Activated CD8-positive, alpha-beta memory T cell treated with anti-CD3 and anti-CD28 coated beads for 48 hours (primary cell): ENCODE measurements at places on chromosomes 4 and X.

- DNase-seq: no peak
Observed at GRCh38 chr4:59044286-59044900, 1934.2 kb upstream of the IGFBP7 start.

GRCh38 chrX:18354369-18355223 lies at the start of gene SCML2:
SCML2 (minus strand) TSS chrX:18354688; CDS start chrX:18334071, 20,617 bp downstream.
- no peak for DNase-seq

DNA sequence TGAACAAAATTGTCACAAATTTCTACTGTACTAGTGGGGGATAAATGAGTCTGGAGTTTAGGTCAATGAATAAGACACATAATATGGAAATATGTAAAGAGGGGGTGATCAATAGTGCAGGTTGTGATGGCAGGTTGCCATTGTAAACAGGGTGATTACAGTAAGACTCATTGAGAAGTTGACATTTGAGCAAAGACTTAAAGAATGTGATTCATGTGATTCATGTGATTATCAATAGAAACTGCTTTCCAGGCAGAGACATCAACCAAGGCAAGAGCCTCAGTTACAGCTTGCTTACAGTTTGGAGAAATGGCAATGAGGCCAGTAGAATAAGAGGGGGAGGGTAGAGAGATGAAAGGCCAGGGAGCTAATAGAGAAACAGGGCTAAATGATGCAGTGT lies 45.8 kb upstream of the GIMD1 start:
- DNase-seq: no peak

GRCh38 chr4:55524844-55525571 lies 21.7 kb downstream of the CLOCK start:
- DNase-seq: no peak

- no peak for DNase-seq
Observed at GRCh38 chrX:119870626-119871131, 854 bp downstream of the RNF113A start.

- DNase-seq: no peak
Observed at GRCh38 chrX:151806967-151807540, 72.5 kb downstream of the CNGA2 start.

DNA sequence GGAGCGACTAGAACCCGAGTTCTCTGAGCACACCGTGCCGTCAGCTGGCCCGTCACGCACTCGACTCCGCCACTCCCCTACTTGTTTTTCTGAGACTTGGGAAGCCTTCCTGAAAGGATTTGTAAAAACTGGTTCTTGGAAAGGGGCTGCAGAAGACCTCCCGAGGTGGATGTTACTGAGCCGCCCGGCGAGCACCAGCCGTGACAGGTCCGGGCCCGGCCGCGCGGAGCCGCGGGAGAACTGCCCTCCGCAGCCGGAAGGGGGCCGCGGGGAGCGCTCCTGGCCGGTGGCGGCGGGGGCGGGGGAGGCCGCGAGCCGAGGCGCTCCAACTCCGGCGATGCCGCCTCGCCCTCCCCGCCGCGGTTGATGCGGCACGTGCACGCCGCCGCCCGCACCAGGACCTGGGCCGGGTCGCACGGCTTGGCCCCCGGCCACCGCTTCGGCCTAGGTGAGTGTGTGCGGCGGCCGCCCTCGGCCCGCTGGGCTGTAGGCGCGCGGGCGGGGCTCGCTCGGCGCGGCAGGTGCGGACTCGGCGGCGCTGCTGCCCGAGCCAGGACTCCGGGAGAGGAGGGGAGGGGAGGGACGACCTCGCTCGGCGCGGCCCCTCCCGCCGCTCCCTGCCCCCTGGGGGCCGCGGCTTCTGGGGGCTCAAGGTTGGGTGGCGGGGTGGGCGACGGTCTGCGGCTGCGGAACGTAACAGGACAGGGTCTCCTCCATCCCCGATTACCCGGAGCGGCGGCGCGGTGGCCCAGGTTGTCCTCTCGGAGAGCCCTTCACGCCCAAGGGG lies 1.7 kb downstream of the SPRY1 start:
- peak; percentile 49 for DNase-seq

- DNase-seq: no peak
Observed at GRCh38 chrX:10327651-10328050, 170.9 kb downstream of the CLCN4 start.

GRCh38 chr4:124566030-124566429 lies 146.5 kb downstream of the ANKRD50 start:
- DNase-seq: no peak

GRCh38 chr4:4763822-4764557 lies 95.5 kb upstream of the MSX1 start:
- DNase-seq: no peak

- DNase-seq: no peak
Observed at GRCh38 chrX:37000140-37000539, 8.0 kb upstream of the FAM47C start.

GRCh38 chrX:22320236-22320873 lies 47.6 kb downstream of the CBLL2 start:
- no peak for DNase-seq

DNA sequence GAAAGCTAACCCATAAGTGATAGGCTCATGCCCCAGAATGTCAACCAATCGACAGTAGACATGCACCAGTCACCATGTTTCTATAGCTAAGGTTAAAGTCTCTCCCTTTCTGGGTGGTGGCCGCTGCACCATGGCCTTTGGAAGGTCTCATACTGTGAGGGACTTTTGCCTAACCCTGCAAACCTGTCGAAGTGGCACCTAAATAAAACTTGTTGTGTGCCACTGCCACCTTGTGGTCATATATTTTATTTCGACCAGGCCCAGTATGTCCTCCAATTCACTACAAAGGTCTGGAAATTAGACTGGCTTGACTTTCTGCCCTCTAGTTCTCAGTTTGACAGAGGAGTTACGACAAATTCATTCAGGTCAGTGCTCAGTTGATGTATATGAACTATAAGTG lies 163.1 kb downstream of the SMARCA1 start:
- peak; percentile 0 for DNase-seq

GRCh38 chr4:153758136-153758535 lies 1.7 kb downstream of the RNF175 start:
- DNase-seq: no peak

DNA sequence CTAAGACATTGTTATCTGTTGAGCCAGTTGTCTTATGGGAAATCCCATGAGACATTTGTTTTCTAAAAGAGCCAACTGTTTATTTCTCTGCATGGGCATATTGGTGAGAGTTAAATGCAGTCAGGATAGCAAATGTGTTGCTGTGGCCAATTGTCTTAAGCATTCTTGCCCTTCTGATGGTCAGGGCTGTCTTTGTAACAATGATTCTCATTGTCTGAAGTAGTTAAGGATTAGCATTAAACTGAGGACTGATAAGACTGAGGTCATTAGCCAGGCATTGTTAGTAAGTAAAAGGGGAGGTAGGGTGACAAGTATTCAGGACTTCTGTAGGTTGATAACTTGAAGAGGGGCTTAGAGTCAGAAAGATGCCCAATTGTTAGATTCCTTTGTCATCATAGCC lies 11.2 kb upstream of the MORF4L2 start:
- no peak for DNase-seq

GRCh38 chr4:142719854-142720541 lies 126.1 kb downstream of the INPP4B start:
- DNase-seq: no peak

GRCh38 chrX:19865567-19866363 lies 21.6 kb downstream of the SH3KBP1 start:
- no peak for DNase-seq

DNA sequence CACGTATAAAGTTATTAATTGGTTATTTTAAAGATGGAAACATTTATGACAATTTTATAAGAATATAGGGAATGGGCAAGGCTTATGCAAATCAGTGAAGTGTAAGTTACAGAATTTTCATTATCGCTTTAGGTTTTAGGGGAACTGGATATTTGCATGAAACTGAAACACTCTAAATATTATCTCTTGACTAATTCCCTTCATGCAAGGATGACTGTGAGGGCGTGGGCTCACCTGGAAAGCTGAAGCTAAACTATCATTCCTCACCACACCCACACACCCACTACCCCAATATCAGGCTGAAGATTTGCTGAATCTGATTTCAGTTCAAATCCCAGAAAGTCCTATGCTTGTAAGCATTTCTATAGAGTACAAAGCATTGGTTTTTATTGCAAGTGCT lies 81.7 kb upstream of the ARHGAP24 start:
- DNase-seq: no peak

- DNase-seq: no peak
Observed at GRCh38 chr4:76257824-76258223, 6.3 kb downstream of the FAM47E start.

- DNase-seq: no peak
Observed at GRCh38 chr4:142156256-142156655, 519.9 kb downstream of the IL15 start.

DNA sequence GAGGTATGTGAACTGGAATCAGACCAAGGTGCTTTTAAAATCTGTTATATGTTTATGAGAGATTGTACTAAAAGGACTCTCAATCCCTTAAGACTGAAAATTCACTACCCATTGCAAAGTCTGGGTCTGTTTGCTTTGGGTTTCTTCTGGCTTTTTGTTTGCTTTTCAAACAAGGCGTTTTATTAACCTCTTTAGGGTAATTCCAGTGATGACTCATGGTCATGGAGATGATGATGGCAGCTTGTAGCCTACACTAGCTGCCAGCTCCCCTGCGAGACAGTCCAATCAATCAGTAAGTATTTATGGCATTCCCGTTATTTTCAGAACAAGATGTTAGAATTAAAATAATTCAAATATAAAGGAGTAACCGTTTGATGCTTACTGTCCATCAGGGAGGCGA lies 643.8 kb upstream of the FTHL17 start:
- no peak for DNase-seq

GRCh38 chrX:142312591-142312990 lies 107.5 kb upstream of the MAGEC2 start:
- no peak for DNase-seq

- no peak for DNase-seq
Observed at GRCh38 chr4:172899861-172900260, 268.8 kb upstream of the GALNT7 start.

DNA sequence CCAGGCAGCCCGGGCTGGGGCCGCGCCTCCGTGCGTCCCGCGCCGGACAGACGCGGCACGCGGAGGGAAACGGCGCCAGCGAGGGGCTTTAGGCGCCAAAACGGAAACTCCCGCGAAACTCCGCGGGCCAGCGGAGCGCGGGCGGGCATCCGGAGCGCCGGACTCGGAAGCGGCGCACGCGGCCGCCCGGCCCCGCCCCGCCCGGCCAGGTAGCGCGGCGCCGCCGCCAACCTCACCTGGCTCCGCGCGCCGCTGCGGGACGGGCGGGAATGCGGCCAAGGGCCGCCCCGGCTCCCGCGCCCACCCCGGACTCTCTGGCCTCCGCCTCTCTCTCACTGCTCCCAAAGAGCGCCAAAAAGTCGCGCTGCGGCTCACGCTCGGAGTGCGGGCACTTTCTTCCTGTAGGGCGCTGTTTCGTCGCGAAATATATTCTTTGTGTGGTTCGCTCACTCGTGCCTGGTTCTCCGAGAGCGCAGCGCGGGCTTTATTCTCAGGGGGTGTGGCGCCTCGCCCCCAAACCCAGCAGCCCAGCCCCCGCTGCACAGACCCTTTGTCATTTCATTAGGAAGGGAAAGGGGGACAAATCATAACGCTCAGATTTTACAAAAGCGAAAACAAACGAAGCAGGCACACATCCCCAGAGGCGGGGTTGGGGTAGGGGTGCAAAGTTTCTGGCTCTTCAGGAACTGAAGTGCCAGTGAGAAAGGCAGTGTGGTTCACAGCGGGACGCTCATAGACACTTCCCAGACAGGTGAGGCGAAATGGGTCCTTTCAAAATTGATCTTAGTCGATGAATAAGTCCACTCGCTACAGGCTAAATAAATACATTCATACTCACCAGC lies 961 bp upstream of the MBNL3 start:
- peak; percentile 12 for DNase-seq

DNA sequence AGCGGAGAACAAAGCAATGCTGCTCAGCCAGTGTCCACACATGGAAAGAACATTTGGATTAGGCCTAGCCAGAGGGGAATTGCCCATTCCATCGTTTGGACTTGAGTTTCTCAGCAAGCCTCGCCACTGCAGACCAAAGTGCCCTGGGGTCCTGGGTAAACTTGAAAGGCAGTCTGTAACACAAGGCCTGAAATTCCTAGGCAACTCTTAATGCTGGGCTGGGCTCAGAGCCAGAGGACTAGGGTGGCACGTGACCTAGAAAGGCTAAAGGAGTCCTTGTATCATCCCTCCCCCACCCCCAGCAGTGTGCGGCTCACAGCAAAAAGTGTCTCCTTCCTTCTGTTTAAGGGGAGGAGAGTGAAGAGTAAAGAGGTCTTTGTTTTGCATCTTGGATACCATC lies 210.4 kb upstream of the ARX start:
- no peak for DNase-seq

DNA sequence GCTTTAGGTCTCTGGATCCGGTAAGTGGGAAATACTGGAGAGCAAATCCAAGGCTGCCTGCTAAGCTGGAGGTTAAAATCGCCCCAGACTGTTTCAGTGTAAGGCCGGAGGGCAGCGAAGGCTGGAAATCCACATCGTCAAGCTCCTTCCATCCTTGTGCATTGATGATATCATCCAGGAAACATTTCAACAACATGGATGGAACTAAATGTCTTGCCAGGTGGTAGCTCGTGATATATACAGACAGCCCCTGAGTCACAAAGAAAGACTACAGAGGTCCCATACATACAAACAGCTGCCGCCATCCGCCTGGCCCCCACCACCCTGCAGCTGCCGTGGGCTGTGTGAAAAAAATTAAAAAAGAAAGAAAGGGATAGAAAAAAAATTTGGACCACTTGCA lies 148.9 kb upstream of the RBPJ start:
- no peak for DNase-seq

- no peak for DNase-seq
Observed at GRCh38 chrX:85963736-85964135, 83.6 kb downstream of the CHM start.

DNA sequence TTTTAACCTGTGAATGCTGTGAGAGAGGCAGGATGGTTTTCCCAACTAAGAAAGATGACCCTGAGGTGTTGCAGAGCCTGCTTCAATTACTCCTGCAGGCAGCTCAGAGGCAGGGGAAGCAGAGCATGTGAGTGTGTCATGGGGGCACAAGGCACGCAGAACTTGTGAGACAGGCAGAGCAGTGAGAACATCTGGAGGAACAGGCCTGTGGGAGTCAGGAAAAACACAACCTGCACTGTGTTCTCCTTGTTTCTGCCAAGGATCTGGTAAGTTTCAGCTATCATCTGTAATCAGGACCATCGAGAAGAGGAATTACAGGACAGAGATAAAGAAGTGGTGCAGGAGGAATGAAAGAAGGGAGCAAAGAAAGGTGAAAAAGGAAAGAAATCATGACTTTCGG lies 741.8 kb upstream of the INTU start:
- DNase-seq: no peak

DNA sequence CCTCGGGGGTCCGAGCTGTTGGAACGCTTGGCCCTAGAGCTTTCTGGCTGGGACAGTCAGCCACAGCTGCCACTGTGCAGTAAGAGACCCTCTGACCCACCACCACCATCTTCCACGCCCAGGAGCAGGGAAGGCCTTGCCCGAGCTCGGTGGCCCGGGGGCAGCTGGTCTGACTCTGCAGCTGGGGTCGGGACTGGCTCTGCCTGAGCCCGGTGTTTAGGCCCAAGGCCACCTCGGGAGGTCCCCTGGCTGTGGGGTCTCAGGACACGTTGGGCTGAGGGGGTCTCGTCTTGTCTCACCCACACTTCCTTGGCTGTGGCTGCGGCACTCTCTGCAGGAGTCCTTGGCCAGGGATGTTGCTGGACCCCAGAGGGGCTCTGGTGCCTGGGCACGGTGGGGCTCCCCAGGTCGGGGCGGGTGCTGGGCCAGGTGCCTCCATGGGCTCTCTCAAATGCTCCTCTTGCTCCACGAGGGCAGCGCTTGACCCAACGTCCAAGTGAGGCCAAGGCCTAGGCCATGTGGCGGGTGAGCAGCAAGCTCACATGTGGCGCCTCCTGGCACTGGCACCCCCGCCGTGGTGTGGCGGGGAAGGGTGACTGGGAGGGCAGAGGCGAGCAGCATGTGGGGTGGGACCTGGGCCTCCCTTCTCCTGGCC lies 22.9 kb downstream of the DOK7 start:
- no peak for DNase-seq
